Gastroesophageal sphincter (tissue), 4 donors: ENCODE measurements at places on chromosomes 1 and 21.

- peak; percentile 8 for ATAC-seq
Observed at GRCh38 chr1:109508873-109509175, 703 bp downstream of the AMIGO1 start.

DNA sequence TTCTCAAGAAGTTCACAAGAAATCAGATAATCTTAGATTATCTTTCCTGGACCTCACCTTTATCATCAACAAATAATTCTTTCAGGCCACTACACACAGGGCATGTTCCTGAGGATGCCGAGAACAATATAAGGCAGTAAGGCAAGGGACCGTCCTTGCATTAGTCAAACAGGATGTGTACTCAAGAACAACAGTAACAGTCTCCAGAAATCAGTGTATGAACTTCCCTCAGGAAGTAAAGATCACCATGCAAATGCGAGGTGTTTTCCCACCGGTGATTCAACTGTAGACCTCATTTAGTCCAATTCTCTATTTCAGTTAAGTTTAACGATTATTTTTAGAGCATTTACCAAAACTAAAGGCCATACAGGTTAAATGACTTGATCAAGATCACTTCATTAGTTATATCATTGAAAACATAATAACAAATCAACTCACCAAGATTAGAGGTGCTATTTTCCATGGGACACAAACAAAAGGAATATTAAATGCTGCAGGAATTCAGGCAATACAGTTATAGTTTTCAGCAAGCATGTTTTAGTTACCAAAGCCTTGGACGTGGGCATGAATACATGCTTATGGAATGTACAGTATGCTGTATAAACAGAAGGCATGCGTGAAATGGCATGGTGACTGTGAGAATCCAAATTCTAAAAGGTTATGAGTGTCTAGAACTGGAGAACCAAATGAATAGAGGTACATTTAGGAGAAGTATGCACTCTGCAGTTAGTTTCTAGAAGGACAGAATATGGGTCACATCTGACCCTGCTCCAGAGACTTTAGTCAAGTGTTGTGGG lies 145.2 kb downstream of the TNR start:
- ATAC-seq, result no peak

- ATAC-seq, result no peak
Observed at GRCh38 chr21:46351476-46352163, 27.7 kb downstream of the PCNT start.

- ATAC-seq, result no peak
Observed at GRCh38 chr1:95040032-95040525, 32.7 kb downstream of the ALG14 start.
